Cardiac fibroblast (primary cell): ENCODE measurements at places on chromosomes 7 and 10.

- no peak for DNase-seq
Observed at GRCh38 chr10:28276384-28276783, 26.5 kb downstream of the MPP7 start.

DNA sequence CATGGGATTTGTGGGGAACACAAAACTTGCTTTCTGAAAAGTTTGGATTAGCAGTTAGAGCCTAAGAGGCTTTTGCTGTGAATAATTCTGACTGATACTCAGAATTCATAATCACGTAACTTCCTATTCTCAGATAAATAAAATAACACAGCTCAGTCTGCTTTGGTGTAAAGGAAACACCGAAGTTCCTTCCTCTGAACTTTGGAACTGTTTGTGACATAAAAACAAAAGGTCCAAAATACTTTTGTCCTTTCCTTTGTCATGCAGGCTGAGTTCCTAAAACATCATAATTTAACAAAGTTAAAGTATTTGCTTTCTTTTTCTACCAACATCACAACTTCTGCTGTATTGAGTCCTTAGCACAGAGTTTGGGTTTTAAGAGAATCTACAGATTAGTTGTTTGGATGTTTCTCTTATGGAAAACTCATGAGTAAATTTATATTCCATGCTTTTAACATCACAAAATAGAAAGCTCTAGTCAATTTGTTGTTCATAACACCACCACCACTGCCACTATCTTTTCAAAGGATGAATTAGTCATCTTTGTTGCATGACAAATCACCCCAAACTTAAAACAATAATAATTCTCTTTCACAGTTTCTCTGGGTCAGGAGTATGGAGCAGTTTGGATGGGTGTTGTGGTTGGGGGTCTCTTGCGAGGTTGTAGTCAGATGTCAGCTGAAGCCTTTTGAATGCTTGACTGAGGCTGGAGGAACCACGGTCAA lies 123.4 kb downstream of the REEP3 start:
- DNase-seq: peak; percentile 33

DNA sequence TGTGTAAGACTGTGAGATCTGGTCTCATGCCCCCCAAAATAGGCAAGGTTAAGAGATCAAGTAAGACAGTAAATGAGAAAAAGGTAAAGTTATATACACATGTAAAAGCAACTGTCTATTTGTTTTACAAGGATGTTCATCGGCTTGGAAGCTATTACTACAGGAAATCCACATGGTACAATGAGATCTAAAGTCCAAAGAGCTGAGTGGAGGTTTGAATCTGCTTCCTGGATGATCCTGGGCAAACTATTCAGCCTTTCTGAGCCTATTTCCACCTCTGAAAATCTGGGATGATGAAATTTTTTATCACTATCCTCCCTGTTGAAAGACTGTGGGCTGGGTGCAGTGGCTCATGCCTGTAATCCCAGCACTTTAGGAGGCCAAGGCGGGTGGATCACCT lies 123.0 kb downstream of the IDE start:
- no peak for DNase-seq

DNA sequence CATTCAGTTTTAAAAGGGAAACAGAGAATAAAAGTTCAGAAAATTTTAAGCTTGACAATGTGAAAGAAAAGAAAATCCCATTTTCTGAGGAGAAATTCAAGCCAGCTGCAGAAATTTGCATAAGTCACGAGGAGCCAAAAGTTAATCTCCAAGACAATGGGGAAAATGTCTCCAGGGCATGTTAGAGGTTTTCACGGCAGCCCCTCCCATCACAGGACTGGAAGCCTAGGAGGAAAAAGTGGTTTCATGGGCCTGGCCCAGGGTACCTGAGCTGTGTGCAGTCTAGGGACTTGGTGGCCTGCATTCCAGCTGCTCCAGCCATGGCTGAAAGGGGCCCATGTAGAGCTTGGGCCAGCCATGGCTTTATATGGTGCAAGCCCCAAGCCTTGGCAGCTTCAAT lies 59.6 kb upstream of the NXPH1 start:
- no peak for DNase-seq

GRCh38 chr10:566241-566885 lies 123.1 kb downstream of the DIP2C start:
- DNase-seq: no peak

GRCh38 chr10:124087672-124088634 lies 5.4 kb downstream of the CHST15 start:
- no peak for DNase-seq

DNA sequence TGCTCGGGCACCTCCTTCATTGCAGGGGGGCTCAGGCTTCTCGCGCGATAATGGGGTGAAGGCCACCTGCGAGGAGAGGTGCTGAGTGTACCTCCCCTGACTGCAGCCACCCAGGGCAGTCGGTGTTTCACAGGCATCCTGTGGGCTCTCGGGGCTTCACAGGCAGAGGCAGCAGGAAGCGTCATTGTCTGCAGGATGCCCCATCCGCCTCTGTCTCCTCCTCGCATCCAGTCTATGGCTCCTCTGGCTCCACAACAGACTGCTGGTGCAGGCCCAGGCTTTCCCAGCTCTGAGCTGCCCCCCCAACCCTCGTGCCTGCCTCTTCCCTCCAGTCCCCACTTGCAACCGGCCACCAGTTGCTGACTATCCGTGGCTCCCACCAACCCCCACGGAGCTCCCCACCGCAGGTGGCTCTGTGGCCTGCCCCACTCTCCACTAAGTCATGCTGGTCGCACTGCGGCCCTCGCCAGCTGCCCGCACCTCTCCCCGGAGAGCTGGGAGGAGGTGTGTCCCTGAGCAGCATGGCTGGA lies 36.5 kb downstream of the CAMK2B start:
- DNase-seq: no peak

- DNase-seq: no peak
Observed at GRCh38 chr7:22474645-22475044, 25.3 kb downstream of the STEAP1B start.

DNA sequence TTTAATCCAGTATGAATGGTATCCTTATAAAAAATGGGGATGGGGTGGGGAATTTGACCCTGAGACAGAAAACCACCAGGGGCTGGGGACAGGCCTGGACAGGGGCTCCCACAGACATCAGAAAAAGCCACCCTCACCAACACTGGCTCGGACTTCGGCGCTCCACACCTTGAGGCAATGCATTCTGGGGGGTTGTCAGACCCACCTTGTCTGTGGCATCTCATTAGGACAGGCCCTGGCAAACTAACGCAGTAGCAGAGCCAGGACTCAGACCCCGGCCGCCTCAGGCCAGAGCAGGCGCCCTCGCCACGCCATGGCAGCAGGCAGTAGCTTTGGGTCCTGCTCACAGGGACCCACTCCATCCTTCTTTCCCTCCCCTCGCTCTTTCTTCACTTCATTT lies 160.1 kb downstream of the CCDC3 start:
- no peak for DNase-seq

GRCh38 chr10:128873411-128874054 lies 593.5 kb upstream of the MGMT start:
- peak; percentile 43 for DNase-seq

DNA sequence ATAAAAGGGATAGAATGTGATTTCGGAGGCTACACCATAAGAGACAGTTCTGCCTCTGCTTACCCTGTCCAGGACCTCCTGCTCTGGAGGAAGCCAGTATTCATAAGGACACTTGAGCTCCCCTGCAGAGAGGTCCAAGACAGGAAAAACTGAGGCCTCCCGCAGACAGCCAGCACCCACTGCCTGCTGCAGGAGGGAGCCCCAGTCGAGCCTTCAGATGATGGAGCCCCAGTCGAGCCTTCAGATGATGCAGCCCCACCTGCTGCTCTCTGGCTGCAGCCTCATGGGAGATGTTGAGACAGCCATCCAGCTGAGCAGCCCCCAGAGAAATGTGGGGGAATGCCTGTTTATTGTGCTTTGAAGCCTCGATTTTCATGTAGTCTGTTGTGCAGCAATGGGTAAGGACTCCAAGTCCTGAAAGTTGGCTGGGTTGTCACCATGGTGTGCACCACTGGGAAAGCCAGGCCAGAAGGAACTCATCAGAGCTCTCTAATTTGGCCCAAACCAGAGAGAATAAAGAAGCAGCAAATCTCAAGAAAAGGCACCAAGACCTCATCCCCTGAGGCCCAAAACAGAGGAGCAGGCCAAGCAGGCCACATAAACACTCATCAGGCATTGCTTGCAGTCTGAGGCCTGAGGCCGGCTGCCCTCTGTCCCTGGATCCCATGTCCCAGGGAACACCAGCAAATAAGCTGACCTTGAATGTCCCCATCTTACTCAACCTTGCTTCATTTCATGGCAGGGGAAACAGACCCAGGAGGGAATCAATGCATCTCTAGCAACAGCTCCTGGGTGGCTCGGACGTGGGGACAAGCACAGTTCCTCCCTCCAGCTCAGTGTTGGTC lies 30.9 kb downstream of the CALML5 start:
- DNase-seq: no peak

GRCh38 chr10:124546957-124547646 lies 85.5 kb downstream of the LHPP start:
- no peak for DNase-seq
